ENCODE measurements at places on chromosomes 13 and 19.

DNA sequence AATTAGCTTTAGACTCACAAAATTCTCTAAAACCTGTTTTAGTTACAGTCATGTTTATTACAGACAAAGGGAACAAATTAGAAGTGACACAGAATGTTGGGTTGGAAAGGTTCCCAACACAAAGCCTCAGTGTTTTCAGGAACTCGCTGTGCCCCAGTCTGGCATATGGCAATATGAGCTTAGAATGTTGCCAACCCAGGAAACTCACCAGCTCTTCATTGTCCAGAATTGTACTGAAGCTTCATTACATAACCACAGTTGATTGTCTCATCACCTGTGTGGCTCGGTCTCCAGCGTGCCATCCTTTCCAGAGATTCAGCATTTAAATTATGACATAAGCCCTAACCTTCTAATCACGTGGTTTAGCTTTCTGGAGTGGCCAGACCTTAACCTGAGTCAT, 19.1 kb downstream of the ZNF264 start:
- no peak for DNase-seq

GRCh38 chr19:18671303-18672043, 12.0 kb upstream of the CRTC1 start:
- DNase-seq = no peak

DNA sequence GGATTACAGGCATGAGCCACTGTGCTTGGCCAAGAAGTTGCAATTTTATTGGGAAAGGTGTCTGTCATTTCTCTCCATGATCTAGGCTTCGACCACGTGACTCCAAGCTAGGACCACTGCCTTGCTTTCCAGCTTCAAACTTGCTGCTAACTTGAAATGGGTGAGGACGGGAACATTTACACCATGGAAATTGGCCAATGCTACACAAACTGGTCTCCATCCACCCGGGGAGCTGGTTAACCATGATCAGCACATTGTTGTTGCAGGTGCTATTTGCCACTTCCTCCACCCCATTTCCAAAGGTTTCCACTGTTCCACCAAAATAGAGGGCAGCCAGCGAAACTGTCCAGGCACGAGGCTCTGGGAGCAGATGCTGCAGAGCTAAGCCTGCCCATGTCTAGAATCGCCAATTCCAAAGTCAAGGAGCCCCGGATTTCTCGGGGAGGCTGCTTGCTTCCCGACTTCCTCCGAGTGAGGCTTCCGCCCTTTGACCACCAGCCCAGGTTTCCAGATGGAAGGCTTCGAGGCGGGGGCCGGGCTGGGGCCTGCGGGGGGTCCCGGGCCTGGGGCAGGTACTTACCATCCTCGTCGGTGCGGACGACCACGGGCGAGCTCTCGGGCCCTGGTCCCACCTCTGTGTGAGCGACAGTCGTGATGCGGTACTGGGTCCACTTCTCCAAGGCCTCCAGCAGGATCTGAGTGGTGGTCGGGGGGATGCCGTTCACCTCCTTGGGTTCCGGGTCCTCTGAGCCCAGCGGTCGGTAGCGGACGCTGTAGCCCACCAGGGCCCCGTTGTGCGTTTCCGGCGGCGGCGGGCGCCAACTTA, 109.7 kb downstream of the PTPRS start:
- no peak for DNase-seq

- peak; percentile 87 for DNase-seq
Observed at GRCh38 chr19:45632468-45633196, 6.6 kb downstream of the EML2 start.

- no peak for DNase-seq
Observed at GRCh38 chr19:44745341-44745831, 3.1 kb upstream of the BCL3 start.

DNA sequence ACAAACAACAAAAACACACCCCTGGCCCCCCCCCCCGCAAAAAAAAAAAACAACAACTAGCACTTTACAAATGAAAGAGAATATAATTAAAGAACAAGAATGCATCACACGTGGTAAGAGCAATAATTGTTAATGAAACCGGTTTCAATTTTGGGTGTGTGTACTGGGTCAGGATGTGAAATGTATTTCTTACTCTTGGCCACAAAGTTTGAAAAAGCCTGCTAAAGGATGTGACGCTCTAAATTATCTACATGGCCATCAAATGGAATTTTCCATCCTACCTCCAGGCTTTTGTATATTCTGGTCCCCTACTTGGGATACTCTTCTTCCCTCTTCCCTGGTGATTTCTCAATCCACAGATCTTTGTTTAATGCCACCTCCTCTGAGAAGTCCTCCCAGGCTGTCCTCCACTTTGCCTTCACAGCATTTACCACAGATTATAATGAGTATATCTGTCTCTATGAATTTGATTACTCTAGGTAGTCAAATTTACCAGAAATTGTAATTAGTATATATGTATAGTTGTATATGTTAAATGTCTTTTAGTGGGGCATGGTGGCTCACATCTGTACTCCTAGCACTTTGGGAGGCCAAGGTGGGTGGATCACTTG, 2.1 kb downstream of the SARS2 start:
- no peak for DNase-seq

DNA sequence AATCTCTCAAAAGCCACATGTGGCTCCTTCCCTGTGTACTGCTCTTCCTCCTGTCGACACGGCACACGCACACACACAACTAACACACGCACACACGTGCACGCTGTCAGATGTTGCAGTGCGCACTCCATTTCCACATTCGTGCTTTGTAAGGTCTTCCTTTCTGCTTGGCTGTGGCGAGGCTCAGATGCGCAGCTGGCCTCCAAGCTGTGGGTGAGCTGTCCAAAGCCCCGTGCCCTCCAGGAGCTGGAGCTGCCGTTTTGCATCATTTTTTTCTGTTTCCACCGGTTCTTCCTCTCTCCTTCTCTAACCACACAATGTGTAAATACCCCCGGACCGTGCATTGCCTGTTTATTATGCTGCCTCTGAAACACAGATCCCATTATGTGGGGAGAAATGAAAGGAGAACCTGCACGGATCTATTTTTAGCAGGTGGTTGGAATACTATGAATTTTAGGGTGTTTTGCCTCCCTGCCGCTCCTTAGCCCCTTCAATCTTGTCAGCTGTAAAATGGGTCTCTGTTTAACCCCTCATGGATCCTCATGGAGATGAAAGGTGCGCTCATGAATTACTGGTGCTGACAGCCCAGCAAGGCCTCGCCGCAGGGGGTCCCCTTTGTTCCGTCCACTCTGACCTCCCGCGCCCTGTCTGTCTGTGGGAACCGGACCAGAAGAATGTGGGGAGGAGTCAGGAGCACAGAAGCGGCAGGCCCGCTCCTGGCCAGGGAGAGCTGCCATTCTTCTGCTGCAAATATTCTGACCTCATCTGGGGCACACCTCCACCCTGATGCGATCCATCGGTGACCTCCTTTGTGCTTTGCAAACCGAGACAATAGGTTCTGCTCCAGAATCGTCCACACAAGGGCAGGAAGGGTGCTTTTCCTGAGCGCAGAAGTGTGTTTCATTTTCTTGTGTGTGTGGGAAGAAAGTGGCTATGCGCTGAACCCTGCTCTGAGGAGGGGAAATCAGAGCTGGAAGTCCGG, 137.7 kb downstream of the SOX1 start:
- DNase-seq = no peak

GRCh38 chr19:49631014-49631588, 8.8 kb downstream of the RRAS start:
- no peak for DNase-seq
